ENCODE measurements at places on chromosomes 7 and 10.

DNA sequence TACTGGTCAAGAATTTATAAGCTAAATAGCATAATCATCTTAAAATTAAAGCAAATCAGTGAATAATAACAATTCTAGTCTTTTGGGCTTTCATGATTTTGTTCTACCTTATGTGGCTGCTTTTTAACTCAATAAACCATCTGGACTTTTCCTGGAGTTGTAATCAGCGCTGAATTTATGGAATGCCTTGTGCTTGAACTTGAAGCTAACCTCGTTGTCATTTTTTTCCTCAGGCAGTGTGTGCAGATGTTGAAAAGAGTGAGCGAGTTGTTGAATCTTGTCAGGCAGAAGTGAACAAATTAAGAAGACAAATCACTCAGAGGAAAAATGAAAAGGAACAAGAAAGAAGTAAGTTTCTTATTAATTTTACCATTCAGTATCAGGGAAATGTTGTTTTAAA is 29.5 kb downstream of the ABRAXAS2 start:
- DNase-seq, result no peak

DNA sequence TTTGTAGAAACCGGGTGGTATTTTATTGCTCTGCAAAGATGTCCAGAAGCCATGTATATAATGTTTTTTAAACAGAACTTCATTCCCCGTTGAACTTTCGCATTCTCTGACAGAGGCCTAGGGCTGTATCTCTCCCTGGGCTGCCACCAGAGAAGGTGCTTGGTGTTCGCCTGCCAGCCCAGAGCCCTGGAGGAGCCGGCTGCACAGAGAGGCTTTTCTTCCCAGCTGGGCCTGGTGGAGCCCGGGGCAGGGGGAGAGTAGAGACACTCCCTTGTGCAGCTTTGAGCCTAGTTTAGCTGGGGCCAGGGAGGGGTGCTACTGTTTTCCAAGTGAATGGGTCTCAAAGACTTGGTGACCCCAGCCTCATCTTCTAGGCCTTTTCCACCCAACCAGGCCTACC is 13.6 kb upstream of the TRIM8 start:
- DNase-seq, result no peak

GRCh38 chr10:13346283-13347042 is 1.6 kb downstream of the SEPHS1 start:
- peak; percentile 77 for DNase-seq

DNA sequence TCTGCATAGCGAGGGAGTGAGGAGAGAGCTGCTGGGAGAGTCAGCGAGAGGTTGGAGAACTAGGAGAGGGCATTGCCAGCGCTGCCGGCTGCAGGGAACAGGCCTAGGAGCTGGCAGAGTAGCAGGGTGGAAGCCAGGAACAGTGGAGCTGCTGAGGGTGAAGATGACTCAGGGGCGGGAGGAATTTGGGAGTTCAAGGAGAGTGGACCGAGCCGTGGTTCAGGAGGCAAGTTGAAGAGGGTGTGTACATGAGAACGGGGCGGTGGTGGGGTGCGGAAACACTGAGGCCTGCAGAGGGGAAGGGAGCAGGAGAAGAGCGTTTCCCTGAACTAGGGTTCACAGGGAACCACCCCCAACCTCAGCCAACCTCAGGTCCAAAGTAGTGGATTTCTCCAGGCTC is 31.5 kb downstream of the HIF1AN start:
- no peak for DNase-seq

DNA sequence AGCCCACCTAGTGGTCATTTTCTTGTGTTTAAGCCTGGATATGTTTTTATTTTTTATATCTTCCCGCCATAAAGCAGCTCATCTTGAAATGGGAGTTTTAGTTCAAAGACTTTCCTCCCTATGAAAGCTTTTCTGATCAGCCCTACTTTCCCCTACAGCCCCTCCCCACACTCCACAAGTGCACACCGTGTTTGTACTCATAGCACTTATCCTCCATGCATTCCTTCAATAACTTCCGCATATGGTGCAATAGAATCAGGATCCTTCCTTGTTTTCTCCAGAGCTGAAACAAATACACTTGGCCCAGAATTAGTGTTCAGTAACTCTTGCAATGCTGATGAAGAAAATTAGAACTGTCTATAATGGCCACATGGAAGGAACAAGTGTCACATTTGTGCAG is 235.9 kb downstream of the KCNMA1 start:
- no peak for DNase-seq

- peak; percentile 95 for DNase-seq
These were observed 783 bp downstream of the ANLN start for GRCh38 chr7:36390199-36391090.

- no peak for DNase-seq
These were observed 117.4 kb downstream of the VIPR2 start for GRCh38 chr7:159027056-159027788.

- no peak for DNase-seq
These were observed 6.6 kb upstream of the CALML3 start for GRCh38 chr10:5518143-5518542.

DNA sequence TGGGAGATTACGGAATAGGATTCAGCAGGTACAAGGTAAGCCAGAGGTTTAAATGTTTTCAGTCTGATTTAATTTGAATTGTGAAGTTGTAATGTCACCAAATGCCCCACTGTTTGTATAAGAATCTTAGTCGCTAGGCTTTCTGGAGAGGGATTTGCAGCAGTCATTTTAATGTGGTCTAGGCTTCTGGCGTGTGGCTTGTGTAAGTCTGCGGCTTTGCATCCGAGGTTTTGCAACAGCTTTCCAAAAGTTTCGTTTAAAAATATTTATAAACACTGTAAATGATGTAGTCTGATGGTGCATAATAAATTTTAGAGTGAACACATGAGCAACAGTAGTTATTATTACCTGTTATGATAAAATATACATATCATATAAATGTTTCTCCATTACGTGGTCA is 26.1 kb upstream of the BHLHA15 start:
- no peak for DNase-seq

- DNase-seq, result no peak
These were observed 482 bp downstream of the CCDC6 start for GRCh38 chr10:59905731-59906416.

DNA sequence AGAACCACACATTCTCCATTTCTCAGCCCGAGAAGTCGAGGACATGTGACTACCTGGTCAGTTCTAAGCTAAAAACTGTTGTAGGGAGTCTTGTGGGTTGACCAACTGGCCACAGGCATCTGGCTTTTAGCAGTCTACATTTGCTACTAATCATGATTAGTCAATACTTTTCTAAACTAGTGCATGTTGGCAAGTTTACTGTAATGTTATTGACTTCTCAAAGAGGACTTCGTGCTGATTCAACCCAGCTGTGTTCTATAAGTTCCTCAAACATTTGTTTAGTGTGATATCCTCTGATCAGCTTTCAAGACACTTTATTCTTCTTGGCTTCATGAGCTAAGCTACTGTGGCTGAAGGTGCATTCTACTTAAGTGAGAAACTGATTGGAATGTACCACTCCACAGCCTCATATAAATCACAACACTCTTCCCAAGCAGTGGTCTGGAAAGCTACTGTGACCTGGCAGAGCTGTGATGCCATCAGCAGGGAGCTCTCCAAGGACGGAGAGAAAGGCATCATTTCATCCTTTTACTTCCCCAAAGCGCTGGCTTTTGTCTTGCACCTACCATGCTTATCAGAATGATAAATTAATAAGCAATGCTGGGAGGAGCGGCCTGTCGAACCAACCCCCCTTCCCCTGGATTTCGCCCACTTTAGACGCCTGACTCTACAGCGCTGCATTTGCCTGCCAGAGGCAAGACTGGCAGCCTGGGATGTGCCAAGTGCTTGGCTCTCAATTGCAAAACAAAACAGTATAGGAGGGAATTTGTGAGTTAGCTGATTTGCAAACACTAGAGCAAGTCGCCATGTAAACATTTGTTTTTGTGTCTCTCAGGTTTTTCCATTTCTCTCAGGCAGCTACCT is 206.7 kb upstream of the PLXNA4 start:
- DNase-seq, result no peak

DNA sequence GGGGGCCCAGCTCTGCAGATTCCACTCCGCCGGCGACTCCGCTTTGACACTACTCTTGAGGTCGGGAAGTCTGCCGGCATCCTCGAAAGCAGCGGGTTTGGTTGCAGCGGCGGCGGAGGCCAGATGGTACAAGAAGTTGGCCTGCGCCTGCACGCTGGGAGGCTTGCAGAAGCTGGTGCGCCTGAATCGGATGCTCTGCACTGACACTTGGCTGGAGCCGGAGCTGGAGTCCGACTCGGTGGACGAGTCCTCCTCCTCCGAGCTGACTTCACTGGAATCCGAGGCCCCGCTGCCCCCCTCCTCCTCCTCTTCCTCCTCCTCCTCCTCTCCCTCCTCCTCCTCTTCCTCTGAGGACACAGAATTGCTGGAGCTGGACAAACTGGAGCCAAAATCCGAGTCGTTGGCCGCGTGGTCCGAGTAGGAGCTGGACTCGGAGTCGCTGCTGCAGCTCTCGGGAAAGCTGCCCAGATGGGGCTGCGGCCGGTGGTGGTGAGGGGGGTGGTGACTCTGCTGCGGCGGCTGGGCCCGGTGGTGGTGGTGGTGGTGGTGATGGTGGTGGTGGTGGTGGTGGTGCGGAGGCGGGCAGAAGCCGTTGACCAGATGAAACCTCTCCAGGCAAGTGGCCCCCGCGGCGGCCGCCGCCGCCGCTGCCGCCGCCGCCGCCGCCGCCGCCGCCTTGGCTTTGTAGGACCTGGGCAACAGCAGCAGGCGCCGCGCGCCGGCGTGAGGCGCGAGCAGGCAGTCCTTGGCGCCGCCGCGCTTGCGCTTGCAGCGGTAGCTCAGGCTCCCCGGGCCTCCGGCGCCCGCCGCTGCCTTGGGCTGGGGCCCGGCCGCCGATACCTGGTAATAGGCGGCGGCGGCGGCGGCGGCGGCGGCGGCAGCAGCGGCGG is 9.0 kb downstream of the SKIDA1 start:
- DNase-seq, result peak; percentile 79

DNA sequence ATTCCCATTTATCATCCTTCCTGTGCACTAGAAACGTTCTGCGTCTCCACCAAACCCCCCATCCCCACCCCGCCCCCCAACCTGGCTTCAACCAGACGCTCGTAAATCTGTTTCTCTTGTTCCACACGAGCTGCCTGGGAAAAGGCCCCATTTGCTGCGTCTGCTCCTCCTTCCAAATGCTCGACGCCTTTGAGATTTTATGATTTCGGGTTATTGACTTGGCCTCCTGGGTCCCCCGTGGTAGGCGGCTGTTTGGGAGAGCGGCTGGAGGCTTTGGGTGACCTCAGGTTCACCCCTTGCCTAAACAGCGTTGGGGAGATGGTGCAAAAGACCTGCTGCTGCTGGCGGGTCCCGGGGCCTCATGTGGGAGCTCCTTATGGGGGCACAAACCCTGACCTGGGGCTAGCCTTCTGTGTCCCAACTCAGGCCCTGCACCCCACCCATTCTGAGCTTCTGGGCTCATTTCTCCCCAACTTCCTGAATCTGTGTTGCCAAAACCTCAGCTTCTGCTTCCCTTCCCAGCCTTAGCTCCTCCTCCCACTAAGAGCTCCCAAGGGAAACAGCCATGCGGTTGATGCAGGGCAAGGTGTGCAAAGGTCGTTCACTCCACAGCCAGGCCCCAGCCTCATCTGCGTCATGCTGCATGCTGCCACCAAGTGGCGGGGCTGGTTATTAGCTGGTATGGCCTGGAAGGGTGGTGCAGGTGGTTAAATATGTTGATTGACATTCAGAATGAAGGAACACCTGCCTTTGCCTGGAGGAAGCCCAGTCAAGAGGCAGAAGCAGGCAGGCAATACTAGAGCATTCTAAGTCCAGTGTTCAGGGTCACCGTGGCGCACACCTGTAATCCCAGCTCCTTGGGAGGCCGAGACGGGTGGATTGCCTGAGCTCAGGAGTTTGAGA is 49.1 kb upstream of the ELN start:
- peak; percentile 34 for DNase-seq

DNA sequence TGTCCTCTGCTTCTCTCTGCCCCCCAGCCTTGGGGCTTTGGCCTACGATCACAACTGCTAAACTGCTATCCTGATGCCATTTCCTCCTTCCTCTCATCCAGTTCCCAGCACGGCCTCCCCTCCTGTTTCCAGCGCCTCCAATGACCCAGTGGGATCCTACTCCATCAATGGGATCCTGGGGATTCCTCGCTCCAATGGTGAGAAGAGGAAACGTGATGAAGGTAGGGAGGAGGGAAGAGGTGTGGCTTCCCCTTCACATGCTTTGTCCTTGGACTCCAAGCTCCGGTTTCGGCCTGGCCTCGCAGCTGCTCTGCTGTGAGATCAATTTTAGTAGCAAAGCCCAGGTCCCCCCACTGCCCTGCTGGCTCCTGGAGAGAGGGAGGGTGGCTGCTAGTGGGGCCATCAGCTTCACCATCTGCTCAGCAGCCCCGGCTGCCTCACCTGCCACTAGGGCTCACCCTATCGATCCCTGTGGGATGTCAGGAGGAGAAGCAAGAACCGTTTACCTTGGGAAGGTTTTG is 35.8 kb downstream of the PAX2 start:
- no peak for DNase-seq

DNA sequence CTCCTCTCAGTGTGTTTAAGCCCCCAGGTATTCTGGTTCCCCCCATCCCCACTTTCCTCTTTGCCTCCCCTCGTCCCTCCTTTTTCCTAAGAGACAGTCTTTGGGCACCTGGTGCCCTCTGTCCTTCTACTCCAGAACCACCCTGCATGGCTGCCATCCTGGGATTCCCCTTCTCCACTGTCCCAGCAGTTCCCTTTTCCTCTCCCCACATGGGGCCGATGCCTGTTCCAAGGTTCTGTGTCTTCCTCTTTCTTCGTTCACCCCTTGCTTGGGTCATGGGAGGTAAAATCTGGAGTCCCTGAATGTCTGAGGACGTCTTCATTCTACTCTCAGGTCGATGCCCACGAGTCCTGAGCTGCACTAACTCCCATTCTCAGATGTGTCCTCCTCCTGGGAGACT is 120.8 kb downstream of the TAX1BP1 start:
- no peak for DNase-seq

DNA sequence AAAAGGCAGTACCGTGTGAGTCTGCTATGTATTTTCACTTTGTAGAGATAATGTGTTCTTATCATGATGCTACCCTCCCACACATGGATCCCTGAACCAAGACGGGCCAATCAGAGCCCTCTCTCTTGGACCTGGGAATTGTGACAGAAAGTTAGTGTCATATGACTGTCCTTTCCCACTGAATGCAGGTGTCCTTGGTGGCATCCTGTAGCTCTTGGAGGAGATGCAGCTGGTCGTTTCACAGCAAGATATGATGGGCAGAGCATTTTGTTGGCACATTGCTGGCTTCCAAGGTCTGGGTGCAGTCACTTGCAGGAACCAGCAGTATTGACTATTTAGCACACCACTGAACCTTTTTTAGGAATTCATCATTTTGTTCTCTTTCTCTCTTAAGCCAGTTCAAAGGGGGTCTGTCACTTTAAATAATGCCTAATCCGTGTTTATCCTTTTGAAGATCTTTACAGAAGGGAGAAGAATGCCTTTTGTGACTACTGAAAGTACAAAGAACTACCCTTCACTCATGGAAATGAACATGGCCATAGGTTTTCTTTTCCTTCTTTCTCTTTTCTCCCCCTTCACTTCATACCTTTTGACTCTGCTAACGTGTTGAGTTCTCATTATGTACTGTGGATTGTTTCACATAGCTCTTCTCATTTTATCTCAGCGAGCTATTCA is 125.1 kb downstream of the PLXDC2 start:
- no peak for DNase-seq

Data from RKO (cell line).